Kidney tubule cell (primary cell): ENCODE measurements at places on chromosomes 2 and 18.

- DNase-seq: peak; percentile 82
Measured at GRCh38 chr2:18387441-18388206, 172.8 kb downstream of the RDH14 start.

- DNase-seq: no peak
Measured at GRCh38 chr2:45418532-45418931, 192.5 kb downstream of the SRBD1 start.

GRCh38 chr2:205700331-205701132 is 18.2 kb downstream of the NRP2 start:
- DNase-seq: peak; percentile 95

GRCh38 chr2:231627384-231628120 is 34.9 kb downstream of the TEX44 start:
- no peak for DNase-seq

DNA sequence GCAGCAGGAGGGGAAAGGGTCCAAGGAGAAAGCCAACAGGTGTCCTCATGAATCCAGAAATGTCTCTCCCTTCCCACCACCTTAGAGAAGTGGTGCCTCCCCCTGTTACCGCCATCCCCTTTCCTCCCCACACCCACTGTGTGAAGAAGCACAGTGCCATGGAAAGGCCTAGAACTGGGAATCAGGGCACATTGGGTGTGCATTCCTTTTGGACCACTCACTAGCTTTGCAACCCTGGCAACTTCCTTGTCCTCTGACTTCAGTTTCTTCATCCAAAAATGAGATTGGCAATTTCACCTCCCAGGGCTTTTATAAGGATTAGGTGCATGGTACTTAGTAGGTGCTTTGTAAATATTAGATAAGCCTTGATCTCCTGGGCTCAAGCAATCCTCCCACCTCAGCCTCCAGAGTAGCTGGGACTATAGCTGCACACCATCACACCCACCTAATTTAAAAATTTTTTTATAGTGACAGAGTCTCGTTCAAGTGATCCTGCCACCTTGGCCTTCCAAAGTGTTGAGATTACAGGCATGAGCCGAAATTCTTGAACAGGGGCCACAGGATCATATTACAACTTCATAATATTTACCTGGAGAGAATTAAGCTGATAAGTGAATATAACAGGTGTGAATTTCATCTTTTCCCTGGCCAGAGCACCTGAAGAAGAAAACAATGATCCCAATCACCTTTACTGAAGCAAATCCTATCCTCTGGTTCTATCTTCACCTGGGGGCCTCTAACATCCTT is 97.9 kb upstream of the TAF1B start:
- DNase-seq: peak; percentile 49

DNA sequence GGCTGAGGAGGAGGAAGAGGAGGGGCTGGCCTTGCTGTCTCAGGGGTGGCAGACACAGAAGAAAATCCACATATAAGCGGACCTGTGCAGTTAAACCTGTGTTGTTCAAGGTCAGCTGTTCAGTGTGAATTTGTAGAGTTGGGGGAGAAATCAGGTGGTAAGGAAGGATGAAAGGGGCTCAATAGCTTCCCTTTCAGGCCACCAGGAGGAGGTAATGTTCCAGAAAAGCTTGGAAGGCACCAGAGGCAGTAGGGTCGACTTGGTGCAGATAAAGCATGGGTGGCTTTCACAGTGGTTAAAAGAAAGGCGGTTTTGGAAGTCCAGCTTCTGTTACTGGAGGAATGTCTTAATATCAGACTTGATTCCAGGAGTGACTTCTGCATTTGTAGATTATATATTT is 167.4 kb downstream of the THSD7B start:
- DNase-seq: peak; percentile 40

DNA sequence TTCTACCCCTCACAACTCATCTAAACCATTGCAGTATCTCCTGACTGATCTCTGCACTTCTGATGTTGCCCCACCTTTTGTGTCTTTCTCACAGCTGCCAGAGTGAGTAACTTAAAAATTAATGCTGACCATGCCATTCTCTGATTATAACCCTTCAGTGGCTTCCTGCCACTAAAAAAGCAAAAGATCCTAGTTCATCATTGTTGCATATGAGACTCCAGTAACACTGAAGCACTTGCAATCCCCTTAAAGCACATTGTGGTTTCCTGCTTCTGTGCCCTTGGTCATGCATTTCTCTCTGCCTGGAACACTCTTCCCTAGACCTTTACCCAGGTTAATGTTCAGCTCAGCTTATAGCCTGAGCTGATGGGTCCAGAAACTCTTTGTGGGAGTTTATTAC is 95.1 kb upstream of the WDSUB1 start:
- DNase-seq: peak; percentile 89
